Muscle of leg (tissue), 16 donors: ENCODE measurements at places on chromosomes 7 and 10. TPM values are rescaled to one million over a fixed set of nuclear protein-coding genes. Genes with fewer than 3 reads are reported as not detected.

DNA sequence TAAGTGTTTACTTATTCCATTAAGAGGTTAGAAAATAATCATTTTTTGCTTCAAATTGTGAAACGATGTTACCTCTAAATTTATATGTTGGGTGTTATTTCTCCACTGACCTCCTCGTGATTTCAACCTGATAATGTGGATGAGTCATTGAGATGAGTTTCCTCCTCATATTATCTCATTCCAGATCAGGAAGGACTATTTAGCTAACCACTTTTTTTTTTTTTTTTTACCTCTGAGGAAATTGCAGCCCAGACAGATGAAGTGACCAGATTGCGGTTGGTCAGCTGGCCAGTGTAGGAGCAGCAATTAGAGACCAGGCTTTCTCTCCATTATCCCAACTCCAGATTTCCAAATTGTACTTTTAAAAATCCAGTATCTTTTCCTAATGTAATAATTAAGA is 248.7 kb downstream of the FZD1 start:
- no peak for DNase-seq

DNA sequence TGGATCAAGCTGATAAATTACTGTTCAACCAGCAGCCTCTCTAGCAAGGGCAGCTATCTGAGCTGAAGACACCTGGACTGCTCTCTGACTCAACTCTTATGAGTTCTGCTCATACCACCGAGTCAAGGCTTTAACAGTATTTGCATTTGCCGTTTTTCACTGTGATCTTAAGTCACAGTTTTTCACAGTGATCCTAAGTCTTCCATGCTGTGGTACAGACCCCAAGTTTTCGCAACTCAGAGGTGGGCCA is 31.3 kb downstream of the PIP4K2A start:
- no peak for DNase-seq

DNA sequence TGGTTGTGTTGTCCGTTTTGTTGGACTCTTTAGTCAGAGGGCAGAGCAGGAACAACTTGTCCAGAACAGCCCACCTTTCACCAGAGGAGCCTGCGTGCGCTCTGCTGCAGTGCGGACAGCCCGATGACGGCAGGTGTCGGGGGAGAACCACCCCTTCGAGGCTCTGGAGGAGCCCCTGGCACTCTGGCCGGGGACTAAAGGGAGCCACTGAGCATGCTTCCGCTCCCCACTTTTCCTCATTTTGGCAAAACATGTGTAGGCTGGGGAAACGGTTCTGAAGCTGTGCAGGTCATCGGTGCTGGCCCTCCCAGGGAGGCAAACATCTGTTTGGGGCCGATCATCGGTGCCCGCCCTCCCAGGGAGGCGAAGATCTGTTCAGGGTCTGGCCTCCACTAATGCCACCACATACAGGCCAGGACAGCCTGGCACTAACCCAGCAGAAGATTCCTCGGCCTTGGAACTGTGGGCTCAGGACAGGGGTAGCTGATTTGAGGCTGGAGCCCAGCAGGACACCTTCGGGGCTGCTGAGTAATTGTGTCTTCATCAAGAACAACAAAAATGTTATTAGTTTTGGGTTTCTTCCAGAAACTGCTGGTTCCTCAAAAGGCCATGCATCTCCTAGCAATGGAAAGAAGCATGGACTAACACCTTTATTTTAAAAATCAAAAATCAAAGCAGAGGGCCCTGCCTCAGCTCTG is 124.4 kb upstream of the TCERG1L start:
- DNase-seq: peak; percentile 41

DNA sequence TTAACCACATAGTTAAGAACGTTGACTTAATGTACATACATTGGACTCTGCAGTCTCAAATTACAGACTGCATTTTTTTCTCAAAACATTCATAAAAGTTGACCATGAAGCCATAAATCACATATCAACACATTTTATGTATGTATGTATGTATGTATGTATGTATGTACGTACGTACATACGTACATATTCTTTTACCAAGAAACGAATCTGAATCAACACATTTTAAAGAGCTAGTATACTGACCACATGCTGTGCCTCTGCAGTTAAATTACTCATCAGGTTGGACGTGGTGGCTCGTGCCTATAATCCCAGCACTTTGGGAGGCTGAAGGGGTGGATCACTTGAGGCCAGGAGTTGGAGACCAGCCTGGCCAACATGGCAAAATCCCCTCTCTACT is 105.8 kb downstream of the GPR158 start:
- DNase-seq: no peak

PRDX3 gene
- polyA plus RNA-seq: 137 TPM

GRCh38 chr10:6048281-6049030 is 13.7 kb downstream of the IL2RA start:
- DNase-seq: no peak

GRCh38 chr7:1209097-1209496 is 23.6 kb upstream of the UNCX start:
- DNase-seq: no peak

- no peak for DNase-seq
Observed at GRCh38 chr10:49281461-49281860, 17.5 kb upstream of the C10orf71 start.

GRCh38 chr7:125747966-125748365 is 818.3 kb upstream of the POT1 start:
- DNase-seq: no peak

DNA sequence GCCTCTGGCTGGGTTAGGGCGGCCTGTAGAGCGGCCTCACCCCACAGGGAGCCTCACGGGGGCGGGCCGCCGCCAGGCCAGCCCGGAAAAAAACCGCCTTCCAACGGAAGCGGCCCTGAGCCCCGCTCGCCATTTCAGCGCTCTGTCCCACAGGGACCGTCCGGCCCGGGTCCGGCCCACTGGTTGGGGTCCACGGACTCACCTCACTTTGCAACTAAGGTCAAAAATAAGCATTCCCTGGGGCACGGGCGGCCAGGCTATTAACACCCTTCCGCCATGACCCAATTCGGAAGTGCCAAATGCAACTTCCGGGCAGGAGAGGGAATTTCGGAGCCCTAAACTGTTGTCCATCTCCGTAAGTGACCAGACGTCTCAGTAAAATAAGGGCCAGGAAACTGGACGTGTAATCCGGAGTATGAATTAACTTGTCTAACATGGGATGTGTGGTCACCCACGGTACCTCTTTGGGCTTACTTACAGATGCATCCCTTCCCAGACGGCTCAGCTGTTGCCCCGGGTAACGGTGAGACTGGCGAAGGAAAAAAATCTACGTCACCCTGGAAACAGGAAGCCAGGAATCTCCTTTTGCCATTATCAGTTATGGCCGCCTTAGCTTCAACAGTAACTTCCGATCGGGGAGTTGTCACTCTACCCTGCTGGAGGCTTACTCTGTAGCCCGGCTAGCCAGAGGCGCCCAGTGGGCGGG is at the start of gene BBIP1:
Gene BBIP1, minus strand, starts transcription at position 538 of the 706 bp plus-strand sequence. CDS start 1,023 bp downstream, outside the sequence.
- peak; percentile 100 for DNase-seq

GRCh38 chr7:125561006-125561405 is 631.4 kb upstream of the POT1 start:
- no peak for DNase-seq

GRCh38 chr10:72048450-72049124 is 39.8 kb downstream of the SPOCK2 start:
- peak; percentile 97 for DNase-seq

- no peak for DNase-seq
Observed at GRCh38 chr7:148588670-148589131, 1.9 kb upstream of the C7orf33 start.

DNA sequence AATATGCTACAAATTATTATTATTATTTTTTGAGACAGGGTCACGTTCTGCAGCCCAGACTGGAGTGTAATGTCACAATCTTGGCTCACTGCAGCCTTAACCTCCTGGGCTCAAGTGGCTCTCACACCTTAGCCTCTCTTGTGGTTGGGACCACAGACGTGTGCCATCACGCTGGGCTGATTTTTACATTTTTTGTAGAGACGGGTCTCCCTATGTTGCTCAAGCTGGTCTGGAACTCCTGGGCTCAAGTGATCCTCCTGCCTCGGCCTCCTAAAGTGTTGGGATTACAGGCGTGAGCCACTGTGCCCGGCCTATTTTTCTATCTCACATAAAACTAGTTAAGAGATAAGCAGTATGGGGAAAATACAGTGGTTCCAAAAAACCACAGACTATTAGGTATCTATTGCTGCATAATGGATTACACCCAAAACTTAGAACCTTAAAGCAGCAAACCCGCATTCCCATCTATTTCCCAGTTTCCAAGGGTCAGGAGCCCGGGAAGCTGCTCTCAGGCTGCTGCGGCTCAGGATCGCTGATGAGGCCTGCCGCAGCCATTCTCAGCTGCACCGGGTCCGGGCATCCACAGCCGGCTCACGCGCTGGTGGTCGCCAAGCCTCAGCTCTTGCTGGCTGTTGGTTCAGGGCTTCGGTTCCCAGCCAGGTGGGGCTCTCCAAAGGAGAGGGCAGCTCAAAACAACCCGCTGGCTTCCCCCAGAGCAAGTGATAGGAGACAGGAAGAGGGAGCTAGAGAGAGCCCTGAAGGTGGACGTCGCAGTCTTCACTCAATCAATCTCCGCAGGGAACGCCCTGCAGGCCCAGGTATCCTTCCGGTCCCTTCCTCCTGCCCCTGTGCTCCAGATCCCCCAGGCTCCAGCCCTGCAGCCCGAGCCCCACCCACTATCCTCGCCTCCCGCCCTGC is 128.2 kb downstream of the UBE2H start:
- peak; percentile 49 for DNase-seq

DNA sequence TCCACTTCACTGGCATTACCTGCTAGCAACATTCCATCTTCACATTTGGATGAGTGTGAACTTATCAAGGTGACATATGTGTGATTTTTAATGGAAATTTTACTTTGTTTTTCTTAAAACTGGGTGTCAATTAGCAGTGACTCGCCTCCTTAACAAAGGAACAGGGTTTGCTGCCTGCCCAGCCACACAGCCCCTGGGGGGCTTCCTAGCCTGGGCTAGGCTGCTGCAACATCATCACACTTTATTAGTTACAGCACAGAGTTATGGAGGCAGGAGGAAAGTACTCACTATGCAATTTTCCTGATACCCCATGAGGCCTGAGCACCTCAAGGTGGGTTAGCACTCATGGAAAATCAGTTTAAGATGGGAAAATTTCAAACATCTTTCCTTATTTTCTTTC is 861.3 kb downstream of the NRG3 start:
- DNase-seq: no peak

- DNase-seq: peak; percentile 52
Observed at GRCh38 chr7:29278337-29279069, 83.9 kb downstream of the CHN2 start.

DNA sequence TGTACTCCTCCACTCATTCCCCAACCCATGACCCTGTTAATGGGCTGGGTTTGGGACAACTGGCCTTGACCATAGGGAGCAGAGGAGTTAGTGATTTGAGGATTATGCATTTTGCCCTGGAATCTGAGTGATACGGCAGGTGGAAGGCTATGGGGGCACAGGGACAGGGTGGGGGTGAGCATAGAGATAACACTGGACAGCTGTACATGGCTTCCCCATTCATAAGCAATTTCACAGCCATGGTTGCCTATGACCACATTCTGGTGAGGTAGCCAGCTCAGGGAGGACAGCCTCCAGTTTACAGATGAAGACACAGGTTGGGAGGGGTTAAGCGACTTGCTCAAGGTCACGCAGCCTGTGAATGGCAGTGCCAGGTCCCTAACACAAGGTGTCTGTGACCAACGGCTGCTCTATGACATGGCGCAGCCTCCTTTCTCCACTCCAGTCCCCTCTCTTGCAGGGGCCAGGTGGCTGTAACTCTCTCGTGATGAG is 319.5 kb downstream of the PLXNA4 start:
- no peak for DNase-seq

GRCh38 chr7:29202651-29203069 is 8.1 kb downstream of the CHN2 start:
- peak; percentile 62 for DNase-seq

- DNase-seq: no peak
Observed at GRCh38 chr7:128781851-128782250, 6.3 kb upstream of the OPN1SW start.

DNA sequence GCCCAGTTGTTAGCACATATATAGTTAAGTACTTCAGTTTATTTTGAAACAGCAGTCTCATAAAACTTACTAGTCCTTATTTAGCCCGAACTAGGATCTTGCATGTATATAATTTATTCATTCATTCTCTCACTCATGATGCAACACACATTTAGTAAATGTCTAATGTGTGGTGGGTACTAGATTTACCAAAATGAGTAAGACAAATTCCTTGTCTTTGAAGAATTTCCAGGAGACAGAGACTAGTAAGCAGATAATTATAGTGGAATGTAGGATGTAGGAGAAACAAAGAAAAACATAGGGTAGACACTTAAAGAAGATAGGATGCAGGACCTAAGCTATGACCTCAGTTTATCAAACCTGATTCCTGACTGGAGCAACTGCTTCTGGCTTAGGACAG is 120.2 kb upstream of the AMPH start:
- no peak for DNase-seq

DNA sequence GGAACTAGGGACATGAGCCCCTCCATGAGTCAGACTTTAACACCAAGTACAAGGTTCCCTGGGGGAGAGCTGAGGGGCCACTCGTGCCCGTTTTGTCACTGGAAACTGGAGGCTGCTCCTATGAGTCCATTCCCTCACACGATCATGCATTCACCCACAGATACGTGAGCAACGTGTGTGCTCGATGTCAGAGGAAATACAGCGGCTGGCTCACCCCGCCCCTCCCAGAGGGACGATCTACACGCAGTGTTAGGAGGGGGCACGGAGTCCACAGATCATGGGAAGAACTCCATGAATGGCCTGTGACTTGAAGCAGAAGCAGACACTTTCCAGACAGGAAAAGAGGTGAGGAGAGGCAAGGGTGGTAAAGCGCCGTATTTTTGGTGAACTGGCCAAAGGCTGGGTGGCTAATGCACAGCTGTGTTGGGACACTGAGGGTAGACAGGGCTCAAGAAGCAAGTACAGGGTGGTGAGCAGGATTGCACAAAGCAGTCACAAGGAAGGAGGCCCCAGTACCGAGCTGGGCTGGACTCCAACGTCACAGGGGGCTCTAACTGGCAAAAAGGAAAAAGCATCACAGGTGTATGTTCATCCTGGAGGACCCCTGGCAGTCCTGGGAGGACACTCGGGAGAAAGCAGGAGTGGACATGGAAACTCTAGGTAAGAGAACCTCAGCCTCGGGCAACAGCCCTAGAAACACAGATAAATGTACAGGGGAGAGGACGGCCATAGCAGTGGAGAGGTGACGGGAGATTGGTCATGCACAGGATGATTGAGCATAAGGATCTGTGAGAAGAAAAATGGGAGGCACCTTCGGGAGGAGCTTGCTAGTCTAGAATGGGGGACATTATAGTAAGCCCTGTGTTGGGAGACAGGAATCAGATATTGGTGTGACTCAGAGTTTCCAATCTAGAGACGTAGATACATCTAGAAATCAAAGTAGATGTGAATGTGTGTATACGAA is 41.2 kb downstream of the TNS3 start:
- DNase-seq: peak; percentile 42
